ENCODE measurements at places on chromosomes 12 and 14.

DNA sequence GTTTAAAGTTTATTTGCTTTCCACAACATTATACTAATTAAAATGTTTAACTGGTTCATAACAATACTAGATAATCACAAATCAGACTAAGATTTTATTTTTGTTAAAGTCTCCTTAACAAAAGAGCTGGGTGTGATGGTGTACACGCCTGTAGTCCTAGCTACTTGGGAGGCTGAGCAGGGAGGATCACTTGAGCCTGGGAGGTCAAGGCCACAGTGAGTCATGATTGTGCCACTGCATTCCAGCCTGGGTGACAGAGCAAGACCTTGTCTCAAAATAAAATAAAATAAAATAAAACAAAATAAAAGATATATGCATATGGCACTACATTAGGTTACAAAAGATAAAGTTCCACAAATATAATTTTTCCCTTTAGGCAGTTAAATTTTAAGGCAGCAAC is 5.6 kb downstream of the MIS18BP1 start:
- DNase-seq, result no peak

DNA sequence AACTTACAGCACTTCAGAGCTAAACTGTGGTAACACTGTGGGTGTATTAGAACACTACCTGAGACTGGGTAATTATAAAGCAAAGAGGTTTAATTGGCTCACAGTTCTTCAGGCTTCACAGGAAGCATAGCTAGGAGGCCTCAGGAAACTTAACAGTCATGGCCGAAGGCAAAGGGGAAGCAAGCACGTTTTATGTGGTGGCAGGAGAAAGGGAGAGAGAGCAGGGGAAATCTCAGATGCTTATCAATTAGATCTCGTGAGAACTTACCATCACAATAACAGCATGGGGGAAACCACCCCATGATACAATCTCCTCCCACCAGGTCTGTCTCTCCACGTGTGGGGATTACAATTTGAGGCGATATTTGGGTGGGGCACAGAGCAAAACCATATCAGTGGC is 512.6 kb downstream of the RERGL start:
- no peak for DNase-seq

GRCh38 chr12:105554223-105554678 is 223.8 kb downstream of the C12orf75 start:
- DNase-seq, result no peak

DNA sequence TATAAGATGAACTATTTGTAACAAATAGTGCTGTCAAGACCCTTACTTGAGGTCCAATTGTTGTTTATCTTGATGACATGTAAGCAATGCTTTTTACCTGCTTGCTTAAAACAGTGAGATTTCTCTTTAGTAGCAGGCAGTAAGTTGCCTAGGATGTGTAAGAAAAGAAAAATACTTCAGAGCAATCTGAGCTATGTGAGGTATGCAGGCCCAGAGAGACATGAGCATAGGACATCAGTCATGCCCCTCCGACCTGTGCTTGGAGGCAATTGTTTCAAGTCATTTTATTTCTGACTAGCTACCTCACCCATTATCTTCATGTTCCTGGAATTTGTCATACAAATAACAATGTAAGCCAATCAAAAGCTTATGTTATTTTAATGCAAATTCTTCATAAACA is 930.6 kb upstream of the FBXO33 start:
- DNase-seq, result no peak

- no peak for DNase-seq
Observed at GRCh38 chr12:47797441-47797840, 22.3 kb downstream of the HDAC7 start.

DNA sequence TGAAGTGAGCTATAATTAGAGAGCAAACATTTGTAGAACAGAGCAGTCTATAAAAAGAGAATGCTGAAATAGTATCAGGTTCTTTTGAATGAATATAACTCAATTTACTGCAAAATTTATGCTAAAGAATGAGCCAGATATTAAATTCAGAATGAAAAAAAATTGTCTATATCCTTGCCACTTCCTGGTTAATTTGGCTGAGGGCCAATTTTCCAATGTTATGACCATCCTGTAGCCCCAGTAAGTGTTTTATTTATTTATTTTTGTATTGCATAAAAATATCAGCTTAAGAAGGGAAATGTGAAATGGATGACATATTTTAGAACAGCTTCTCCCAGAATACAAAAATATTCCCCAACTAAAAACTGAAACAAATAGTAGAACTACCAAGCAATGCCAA is 263.4 kb downstream of the SOX5 start:
- DNase-seq, result no peak

GRCh38 chr14:24130380-24130716 is at the start of gene FITM1:
TSS of gene FITM1 (plus strand) at chr14:24130659. CDS start at chr14:24131564, 905 bp downstream.
- DNase-seq, result no peak

DNA sequence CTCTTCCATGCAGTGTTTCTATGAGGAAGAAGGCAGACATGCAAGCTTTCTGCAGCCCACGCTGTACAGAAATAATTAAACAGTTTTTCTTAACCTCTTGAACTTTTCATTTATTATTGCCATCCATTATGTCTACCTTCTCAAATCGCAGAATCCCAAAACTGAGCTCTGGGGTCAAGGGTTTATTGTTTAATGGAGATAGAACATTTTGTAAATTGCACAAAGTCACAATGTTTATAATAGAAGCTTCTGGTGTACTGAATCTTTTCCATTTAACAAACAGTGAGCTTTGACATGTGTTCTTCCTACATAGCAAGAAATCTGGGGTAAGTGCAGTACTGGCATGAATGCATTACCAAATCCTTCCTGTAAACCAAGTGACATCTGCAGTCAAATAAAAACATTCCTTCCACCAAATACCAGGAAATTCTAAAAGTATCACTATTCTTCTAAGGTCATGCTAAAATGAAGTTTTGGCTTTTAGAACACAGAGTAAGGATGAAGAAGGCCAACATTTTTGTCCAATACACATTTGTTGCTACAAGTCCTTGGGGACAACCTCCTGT is 385.3 kb upstream of the DDHD1 start:
- DNase-seq, result no peak

- no peak for DNase-seq
Observed at GRCh38 chr14:29144621-29145020, 378.0 kb downstream of the FOXG1 start.

DNA sequence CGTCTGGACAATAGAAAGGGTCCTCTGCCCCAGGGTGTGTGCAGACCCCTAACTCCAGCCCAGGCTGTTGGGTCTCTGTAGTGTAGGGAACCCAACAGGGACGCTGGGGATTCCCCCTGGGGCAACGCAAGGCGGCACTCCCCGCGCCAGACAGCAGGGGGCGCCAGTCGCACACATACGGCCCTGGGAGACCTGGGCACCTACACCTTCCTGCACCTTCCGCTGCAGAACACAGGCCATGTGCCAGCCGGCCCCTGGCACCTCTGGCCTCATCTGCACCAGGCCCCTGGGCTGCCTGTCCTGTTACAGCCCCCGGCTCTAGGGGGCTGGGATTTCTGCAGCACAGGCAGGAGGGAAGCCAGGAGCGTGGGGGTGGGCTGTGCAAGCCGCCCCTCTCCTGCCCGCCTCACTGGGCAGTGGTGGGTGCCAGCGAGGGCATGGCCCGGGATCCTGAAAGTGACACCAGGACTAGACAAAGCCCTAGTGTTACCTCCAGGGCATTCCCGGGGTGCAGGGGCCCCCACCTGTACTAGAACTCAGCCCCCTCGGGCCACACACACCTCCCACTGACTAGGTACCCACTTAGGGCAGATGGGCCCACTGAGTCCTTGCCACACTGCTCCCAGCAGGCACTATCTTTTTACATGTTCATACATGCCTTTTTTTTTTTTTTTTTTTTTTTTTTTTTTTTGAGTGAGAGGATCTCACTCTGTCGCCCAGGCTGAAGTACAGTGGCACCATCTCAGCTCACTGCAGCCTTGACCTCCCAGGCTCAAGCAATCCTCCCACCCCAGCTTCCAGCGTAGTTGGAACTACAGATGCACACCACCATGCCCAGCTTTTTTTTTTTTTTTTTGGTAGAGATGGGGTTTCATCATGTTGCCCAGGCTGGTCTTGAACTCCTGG is 37.5 kb downstream of the CCNK start:
- DNase-seq, result peak; percentile 93

DNA sequence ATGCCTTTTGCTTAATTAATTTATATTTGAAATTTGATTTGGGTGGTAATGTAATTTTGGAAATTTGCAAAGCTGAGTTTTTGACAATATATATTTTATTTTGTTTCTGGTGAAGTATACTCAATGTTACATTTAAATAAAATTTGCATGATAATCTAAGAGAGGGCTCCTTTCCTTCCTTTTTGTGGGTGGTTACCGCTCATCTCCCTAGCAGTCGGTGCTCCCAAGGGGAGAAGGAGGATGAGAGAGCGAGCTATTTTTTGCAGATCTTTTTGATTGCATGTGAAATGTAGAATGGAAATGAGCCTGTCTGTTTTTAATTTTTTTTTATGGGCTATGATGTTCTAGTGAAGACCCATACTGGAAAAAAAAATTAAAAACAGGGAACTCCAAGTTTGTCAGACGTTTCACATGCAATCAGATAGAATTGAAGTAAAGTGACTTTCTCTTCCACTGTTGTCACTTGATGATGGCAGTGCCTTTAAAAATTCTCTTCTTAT is 39.8 kb downstream of the MSRB3 start:
- no peak for DNase-seq

DNA sequence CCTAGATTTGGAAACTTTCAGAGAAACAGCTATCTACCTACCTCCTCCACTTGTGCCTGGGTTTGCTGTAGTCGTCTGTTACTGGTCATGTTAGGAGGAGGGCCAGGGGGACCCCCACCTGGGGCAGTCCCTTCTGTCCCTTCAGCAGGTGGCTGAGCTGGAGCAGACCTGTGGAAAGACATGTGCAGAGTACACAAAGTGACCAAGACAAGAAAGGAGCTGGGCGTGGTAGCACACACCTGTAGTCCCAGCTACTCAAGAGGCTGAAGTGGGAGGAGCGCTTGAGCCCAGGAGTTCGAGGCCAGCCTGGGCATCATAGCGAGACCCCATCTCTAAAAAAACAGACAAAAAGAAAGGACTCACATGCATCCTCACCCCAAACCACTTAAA is 4.3 kb downstream of the VAMP1 start:
- DNase-seq, result no peak

- DNase-seq, result no peak
Observed at GRCh38 chr14:95226801-95227200, 69.5 kb upstream of the DICER1 start.

GRCh38 chr12:120055231-120056000 is 61.1 kb downstream of the RAB35 start:
- DNase-seq, result no peak

DNA sequence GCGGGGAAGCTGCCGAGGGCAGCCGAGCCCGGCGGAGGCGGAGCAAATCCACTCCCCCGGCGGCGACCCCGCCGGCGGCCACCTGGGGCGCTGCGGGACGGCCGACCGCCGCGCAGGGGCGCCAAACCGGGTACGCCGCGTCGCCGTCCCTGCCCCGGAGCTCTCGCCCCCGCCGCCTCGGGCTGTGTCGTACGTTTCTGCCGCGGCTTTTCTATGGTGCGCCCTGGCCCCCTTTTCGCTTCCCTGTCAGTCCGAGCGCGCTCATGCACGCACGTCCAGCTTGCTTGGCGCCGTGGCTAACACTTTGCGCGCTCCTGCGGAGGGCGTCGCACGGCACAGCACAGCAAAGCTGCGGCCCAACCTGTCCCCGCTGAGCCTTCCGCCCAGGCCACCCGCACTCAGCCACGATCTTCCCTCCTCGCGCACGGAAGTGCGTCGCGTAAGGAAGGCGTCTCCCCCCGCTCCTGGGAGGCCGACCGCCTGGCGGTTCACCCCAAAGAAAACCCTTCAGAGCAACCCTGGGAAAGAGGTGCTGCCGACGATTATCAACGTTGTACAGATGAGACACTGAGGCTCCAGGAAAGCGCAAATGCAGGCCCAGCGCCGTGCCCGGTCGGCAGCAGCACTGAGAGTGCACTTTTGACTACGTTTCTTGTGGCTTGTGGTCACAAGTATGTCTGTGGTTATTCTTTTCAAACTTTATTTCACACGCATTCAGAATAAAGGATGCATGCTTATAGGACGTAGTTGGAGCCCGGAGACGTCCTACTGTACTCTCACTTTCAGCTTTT is at the start of gene HECTD1:
Gene HECTD1 (minus strand): TSS at position 39 of the 791 bp plus-strand sequence. CDS start 1,857 bp downstream, outside the sequence.
- peak; percentile 82 for DNase-seq

- DNase-seq, result no peak
Observed at GRCh38 chr12:96271469-96272199, 77.5 kb downstream of the ELK3 start.

- peak; percentile 66 for DNase-seq
Observed at GRCh38 chr12:111204788-111205241, 164.1 kb downstream of the PHETA1 start.

- no peak for DNase-seq
Observed at GRCh38 chr14:20808162-20808483, 5.5 kb upstream of the RNASE1 start.

- no peak for DNase-seq
Observed at GRCh38 chr14:64757601-64758000, 53.4 kb downstream of the PLEKHG3 start.

DNA sequence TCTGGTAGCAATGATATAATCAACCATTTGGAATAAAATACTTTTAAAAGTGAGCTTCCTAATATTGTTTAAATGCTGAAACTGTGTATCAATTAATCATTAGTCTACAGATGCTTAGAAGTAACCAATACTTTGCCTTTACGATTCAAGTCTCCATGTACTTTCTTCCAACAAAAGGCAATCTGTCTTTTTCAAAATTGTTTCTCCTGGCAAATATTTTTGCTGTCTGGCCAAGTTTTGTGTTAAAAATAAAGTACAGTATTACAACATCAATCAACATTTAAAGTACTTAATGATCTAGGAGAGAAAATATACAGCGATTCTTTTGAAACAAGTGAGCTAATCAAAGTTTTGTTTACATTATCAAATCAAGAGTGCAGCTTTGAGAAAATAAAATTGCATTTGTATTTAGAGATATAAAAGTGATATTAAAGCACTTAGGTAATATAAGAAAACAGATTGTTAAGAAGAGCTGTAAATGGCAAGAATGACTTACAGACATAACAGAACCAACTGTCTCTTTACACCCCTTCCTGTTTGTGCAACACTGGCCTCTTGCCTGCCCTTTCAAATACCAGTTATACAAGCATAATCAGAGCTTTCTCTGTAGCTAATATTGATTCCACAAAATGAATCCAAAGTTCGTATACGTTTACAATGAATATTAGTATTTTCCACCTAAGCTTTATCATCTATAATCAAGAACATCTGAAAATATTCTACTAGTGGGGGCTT is 38.2 kb upstream of the FBLN5 start:
- no peak for DNase-seq

GRCh38 chr12:87509237-87509820 is 519.9 kb downstream of the C12orf50 start:
- DNase-seq, result no peak

DNA sequence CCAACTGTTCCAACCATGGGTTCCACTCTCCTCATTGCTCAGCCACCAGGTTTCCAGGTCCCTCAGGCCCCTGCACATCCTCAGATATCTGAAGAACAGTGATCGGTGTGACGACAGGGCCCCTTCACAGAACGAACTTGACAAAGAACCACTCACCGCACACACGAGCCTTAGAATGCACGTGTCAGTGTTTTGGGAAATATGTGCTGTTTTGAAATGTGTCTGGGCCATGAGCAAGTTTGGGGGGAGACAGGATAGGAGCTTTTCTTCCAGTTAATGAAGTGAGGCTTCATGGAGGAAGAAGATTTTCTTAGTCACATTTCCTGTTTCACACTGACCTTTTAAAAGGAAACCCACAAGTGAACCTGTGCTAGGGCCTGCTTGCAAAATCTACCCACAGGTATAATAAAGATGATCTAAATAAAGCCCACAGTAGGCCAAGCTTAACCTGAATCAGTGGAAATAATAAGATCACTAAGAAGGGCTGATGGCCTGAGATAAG is 58.6 kb downstream of the ZFP36L1 start:
- DNase-seq, result no peak

GRCh38 chr14:90569201-90569600 is 172.4 kb downstream of the CALM1 start:
- no peak for DNase-seq
